ENCODE measurements at places on chromosomes 4 and X.

GRCh38 chr4:175252642-175253041 lies 334.5 kb downstream of the ADAM29 start:
- DNase-seq: no peak

- DNase-seq: peak; percentile 1
Observed at GRCh38 chr4:88054229-88054628, 46.8 kb downstream of the PKD2 start.

DNA sequence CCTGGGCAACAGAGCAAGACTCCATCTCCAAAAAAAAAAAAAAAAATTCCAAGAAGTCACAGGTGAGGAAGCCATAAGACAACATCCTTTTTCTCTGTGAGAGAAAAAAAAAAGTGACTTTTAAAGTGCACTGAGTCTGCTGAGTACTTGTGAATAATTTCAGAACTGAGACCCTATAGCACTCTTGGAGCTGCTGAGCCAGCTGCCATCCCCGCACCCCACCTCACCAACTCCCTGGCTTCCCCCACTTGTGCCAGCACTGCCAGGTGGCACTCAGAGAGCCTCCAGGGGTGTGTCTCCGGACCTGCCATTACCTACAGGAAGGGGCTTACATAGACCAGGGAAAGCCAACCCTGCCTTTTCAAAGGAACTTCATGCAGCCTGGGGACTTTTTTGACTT lies 39.2 kb upstream of the HS3ST1 start:
- DNase-seq: no peak

GRCh38 chr4:47270201-47270888 lies 193.2 kb downstream of the COMMD8 start:
- DNase-seq: no peak

DNA sequence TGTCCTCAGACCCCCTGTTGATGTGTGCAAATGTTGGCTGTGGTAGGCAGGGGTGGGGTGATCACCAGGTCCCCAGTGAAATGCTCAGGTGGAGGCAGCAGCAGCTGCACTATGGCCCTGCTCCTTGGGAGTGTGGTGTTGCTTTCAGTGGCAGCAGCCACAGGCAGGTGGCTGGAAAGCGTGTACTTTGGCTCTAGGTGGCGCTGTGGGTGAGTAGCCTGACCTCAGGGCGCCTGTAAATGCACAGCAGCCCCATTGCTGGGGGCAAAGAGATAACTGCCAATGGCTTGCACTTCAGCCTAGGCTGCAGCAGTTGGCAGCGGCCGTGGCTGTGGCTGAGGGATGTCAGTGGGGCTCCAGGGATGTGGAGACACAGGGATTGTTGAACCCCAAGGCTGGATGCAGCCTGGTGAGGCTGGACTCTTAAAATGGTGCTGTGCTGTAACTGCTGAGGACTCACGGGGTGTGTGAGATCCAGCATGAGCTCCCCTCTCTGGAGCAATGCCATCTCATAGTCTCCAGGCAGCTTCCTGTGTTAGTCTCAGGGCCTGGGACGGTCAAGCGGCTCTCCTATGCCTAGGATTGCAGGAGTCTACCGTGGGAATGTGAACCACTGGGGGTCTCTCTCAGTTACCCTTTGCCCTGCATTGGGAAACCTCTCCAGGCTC lies 421.7 kb upstream of the HTR2C start:
- no peak for DNase-seq

All from fibroblast of gingiva (primary cell).